ENCODE measurements at places on chromosomes 5 and 9. TPM values are rescaled to one million over a fixed set of nuclear protein-coding genes. Genes with fewer than 3 reads are reported as not detected.

RAB3C gene
- 1.2 TPM for polyA plus RNA-seq

FUT7 gene
- 0.12 TPM for polyA plus RNA-seq

PKN3 gene
- 12.8 TPM for polyA plus RNA-seq

SMAD5 gene
- 68.9 TPM for polyA plus RNA-seq

FGF10 gene
- polyA plus RNA-seq = 10.1 TPM

GRCh38 chr9:93369686-93370085 is 81.8 kb upstream of the FAM120A start:
- no peak for DNase-seq

- no peak for DNase-seq
Measured at GRCh38 chr5:139746691-139747582, 48.7 kb upstream of the PSD2 start.

DNA sequence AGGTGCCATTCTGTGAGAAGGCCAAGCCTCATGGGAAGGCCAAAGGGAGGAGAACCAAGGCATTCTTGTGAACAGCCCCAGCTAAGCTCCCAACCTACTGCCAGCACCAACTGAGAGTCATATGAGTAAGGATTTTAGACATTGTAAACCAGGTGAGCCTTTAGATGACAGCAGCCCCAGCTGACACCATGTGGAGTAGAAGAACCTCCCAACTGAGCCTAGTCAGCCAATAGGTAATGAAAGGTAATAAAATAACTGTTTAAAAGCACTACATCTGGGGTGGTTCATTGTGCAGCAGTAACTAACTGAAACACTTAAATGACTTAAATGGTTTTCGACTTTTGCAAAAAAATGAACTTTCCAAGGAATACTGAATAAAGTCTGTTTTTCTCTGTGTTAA is 172.6 kb upstream of the KIF2A start:
- no peak for DNase-seq

- no peak for DNase-seq
Measured at GRCh38 chr5:154937186-154937717, 759 bp downstream of the GEMIN5 start.

- DNase-seq = no peak
Measured at GRCh38 chr9:72960446-72960845, 7.6 kb upstream of the ALDH1A1 start.

DNA sequence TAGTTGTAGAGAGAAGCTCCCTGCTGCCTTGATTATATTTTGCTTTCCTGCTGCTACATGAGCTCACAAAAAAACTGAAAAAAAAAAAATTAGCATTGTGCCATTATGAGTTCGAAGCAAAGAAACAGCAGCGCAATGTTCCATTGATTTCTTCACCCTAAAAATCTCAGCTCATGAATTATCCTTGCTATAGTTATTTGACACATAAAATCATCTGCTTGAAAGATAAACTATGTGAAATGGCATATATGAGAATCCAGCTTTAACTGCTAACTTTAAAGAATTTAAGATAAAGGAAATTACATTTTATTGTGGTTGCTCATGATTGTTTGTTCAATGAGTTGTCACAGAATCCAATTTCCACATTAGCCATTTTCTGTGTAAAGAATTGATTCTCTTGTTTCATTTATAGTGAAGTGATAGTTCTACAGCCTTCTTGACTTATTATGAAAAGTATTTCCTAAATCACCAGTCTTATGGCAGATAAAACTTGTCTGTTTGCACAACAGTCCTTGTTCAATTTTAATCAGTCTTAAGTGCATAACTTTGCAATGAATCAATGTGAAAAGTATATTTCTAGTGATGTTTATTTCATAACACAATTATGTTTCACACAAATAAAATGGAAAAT is 1275.0 kb upstream of the CDH9 start:
- no peak for DNase-seq

- no peak for DNase-seq
Measured at GRCh38 chr9:127955294-127956015, 17.8 kb upstream of the DPM2 start.

- DNase-seq = no peak
Measured at GRCh38 chr5:133445744-133446143, 166.6 kb downstream of the FSTL4 start.

DNA sequence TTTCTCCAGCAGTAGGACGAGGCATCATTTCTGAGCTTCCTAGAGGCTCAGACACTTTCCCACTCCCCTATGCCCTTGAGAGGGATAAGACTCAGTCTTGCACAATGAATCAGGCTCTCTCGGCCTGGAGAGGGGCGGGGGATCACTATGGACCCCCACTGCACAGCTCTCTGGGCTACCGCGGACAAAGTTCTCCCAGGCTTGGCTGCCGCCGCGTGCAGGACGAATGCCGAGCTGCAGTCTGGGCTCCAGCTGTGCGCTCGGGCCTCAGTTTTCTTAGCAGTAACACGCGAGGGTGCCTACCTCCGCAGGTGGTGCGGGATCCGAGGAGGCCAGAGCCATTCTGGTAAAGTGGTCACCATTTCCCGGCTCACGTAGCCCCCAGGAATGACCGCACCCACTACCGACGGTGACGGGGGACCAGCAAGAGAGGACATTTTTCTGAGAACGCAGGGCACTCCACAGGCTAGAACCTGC is 3.4 kb upstream of the MYORG start:
- DNase-seq = no peak

GRCh38 chr5:175444905-175445456 is 999 bp upstream of the DRD1 start:
- no peak for DNase-seq

GRCh38 chr5:31479706-31480105 is 52.2 kb downstream of the DROSHA start:
- DNase-seq = no peak

DNA sequence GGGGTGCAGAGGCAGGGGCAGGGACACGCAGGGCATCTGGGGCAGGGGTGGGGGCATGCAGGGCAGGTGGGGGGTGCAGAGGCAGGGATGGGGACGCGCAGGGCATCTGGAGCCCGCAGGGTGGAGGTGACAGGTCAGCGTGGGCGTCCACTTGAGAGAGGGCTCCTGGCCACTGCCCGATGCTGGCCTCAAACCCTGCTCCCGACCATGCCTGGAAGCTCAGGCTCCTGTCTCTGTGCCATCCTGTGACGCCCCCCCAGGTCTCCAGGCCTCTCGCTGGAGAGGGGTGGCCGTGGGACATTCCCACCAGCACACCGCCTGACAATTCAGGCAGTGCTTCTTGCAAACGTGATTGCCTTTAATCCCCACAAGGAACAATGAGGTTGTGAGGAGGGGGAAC is 33.0 kb downstream of the ZDHHC11B start:
- no peak for DNase-seq

- DNase-seq = no peak
Measured at GRCh38 chr9:22097707-22098106, 88.6 kb upstream of the CDKN2B start.

GRCh38 chr5:170757182-170757601 is 26.3 kb upstream of the GABRP start:
- no peak for DNase-seq

Measured in renal cortex interstitium (tissue), 15 donors.